Naive thymus-derived CD8-positive, alpha-beta T cell (primary cell): ENCODE measurements at places on chromosomes 1 and 21.
A peak's percentile ranks its signal among the peaks of the same experiment; 100 is the strongest.

DNA sequence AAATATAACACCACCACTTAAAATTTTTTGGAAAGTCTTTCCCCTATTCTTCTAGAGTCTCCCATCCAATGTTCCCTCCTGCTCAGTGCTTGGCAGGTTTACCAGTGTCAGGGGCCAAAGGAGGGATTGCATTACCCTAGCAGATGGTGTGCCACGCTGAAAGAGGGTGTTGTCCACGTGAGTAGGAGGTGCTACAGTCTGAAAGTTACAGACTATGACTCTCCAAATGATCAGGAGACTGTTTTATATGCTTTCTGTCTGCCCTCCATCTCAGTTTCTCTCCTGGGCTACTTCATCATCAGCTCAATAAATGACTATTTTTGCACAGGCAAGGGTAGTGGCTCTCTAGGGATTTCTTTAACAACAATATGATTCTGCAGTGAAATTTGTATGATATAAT, 31.3 kb upstream of the ANGPTL7 start:
- no peak for DNase-seq

DNA sequence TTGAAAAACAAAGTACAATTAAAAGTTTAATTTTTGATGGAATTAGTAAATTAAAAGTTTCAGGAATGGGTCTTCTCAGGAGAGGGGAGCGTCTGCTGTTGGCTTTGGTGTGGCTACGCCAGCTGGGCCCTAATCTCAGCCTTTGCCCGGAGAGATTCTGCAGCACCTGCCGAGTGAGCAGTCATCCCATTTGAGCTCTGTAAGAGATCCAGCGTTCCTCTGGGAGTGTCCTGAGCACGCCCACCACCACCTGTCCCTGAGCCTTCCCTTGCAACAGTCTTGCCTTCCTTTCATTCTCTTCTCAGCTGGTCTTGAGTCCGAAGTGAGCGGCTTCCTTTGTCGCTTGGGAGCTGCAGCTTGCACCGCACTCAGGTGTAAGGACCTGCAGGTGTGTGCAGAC, 263.1 kb downstream of the CAMTA1 start:
- DNase-seq = no peak

DNA sequence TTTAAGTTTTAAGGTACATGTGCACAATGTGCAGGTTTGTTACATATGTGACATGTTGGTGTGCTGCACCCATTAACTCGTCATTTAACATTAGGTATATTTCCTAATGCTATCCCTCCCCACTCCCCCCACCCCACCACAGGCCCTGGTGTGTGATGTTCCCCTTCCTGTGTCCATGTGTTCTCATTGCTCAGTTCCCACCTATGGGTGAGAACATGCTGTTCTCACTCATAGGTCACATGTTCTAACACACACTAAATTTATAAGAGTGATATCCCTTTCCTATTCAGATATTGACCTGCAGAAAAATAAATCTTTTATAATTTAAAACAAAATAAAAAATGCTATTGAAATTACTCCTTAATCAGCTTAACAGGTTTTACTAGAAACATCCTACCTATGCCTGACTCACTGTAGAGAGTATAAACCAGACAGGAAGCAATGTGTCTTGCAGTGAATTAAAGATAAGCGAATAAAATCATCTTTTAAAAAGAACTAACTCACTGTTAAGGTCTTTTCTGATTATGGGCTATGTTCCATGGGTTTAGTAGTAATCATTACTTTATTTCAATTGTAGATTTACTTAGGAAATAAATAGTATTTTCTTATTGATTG, 82.0 kb upstream of the DPH5 start:
- DNase-seq = no peak

DNA sequence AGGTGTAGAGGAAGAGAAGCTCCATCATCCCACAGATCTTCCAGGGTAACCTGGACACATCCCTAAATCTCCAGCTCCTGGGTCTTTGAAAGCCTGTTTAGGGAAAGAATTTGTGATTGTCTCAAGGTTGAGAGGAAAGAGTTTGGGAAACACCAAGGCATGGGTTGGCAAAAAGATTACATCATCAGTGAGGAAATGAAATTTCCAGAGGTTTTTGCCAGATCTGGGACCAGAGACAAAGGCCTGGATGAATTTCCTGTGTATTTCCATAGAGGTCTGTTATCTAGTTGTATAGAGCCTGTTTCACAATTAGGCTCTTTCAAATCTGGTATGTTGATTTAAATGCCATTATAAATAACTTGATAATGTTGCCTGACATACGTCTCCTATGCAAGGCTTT, 82.3 kb downstream of the GPR89B start:
- no peak for DNase-seq

GRCh38 chr21:36640174-36640720, 58.7 kb upstream of the SIM2 start:
- DNase-seq = no peak

DNA sequence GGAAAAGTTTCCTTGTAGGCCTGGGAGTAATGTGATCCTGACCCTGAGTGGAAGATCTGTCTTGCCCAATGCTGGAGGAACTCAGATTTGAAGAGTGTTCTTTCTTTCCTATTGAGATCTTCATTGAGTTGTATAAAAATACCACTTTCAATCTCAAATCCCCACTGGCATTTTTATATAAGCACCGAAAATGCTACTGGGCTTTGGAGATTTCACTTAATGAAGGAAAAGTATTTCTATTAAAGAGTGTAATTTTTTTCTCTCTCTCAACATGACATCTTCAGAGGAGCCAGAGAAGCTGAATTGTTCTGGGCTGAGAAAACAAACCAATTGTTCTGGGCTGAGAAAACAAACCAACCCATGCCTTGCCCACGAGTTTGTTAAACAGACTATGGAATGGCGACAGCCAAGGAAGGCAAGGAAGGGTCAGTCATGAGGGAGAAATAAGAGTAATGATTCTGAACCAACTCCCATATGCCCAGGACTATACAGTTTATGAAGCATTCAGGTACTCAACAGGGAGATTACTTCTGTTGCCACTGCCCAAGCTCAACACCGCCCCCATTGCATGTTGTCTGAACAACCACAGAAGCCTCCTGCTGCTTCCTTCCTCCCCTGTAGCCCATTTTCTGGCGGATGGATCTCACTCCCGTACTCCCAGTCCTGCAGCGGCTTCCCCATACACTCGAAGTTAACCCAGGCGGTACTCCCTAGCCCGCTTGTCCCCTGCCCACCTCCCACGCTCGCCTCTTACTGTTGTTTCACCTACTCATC, 103.2 kb downstream of the BEND5 start:
- no peak for DNase-seq

GRCh38 chr1:2021550-2021949, 2.4 kb downstream of the GABRD start:
- DNase-seq = no peak

DNA sequence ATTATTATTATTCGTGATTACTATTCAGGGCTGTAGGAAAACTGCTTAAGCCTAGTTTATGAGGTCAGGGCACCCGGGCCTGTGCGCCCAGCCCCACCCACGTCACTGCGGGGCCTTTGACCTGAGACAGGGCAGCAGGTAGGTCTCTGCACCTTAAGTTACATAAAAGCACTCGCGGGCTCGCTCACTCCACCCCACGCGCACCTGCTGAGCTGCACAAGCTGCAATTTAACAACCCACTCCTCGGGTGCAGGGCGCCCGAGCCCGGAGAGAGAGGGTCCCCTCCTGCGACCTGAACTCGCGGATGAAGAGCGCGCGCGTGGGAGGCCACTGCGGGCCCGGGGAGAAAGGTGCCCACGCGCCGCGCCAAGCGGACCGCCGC, 477 bp downstream of the ICMT start:
- DNase-seq = no peak

DNA sequence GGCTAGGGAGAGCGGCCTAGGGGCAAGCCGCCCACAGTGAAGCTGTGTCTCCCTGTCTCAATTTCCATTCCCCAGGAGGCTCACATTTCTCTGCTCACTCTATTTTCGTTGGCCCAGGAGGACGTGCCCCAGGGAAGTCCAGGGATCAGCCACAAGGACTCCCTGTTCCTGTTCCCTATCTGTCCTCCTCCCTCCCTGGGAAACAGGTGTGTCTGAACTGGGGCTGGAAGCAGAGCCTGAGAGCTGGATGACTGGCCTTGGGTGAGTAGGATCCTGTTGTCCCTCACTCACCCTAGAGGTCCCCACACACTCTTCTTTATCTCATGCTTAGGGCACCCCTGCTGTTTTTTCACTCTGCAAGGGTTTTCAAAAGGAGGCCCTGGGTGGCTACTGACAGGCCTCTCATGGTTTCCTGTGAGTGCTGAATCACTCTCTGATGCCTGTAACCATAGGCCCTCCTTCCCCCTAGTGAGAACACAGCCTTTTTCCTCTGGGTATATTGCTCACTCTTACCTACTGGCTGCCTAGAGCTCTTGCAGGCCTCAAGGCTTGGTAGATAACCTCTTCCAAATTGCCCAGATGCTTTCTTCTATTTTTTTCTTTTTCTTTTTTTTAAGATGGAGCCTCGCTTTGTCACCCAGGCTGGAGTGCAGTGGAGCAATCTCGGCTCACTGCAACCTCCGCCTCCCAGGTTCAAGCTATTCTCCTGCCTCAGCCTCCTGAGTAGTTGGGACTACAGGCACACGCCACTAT, 3.3 kb upstream of the UTP11 start:
- peak; percentile 56 for DNase-seq

GRCh38 chr1:22886211-22886610, 86.5 kb downstream of the LACTBL1 start:
- no peak for DNase-seq

DNA sequence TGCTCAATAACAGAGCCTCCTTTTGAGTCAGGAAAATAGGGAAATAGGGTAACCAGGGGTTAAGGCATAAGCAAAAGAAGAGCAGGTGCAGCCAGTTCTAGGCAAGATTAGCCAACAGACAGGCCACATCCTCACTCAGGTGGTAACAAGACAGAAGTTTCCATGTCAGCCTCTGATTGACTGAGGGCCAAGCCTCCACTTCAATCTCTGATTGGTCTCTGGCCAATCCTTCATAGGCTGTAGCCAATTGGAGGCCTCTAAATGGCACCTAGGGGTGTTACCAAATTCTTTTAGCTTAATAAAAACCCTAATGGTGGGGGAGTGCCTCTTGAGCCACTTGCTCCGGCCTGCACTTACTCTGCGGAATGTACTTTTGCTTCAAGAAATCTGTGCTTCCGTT, 37.2 kb downstream of the LACTBL1 start:
- no peak for DNase-seq

- DNase-seq = peak; percentile 99
Observed at GRCh38 chr1:25562101-25562927, 18.9 kb downstream of the LDLRAP1 start.

GRCh38 chr21:37202221-37203110, 64.7 kb downstream of the VPS26C start:
- no peak for DNase-seq

DNA sequence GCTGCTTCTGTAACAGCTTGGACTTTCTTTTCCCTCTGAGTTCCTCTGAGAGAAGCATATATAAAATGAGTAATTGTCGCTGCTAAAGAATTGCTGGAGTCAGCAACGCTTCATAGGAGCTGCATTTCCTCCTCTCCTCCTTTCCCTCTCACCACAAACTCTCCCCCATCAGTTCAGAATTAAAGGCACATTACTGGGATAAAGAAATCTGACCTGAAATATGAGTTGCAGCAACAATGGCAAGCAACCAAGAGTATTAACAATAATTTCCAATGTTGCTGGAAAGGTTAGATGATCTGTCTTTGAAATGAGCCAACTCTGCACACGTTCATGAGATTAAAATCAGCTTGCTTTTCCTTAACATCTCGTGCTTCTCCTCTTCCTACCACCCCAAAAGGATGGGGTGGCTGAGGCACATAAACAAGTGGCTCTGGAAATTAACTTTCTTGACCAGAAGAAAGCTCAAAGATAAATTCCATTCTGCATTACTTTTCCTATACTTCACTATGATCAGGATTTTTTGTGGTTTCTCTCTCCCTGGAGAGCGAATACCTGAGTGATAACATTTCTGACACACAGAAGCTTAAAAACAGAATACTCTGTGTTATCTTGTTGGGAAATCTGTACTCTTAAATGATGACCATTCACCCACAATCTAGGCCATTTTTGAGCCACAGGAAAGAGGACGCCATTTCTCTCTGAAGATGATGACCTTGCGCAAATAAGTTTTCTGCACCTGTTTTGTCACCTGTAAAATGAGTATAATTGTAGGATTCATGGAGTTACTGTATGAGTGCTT, 90.2 kb downstream of the TGFBR3 start:
- no peak for DNase-seq
